ENCODE measurements at places on chromosomes 3 and 15. TPM values are rescaled to one million over a fixed set of nuclear protein-coding genes. Genes with fewer than 3 reads are reported as not detected.

GRCh38 chr3:35679409-35680080 lies 40.2 kb downstream of the ARPP21 start:
- no peak for DNase-seq

- no peak for DNase-seq
Observed at GRCh38 chr3:11001658-11002021, 9.1 kb downstream of the SLC6A1 start.

- no peak for DNase-seq
Observed at GRCh38 chr15:95604634-95605036, 725.9 kb upstream of the NR2F2 start.

GRCh38 chr3:58043933-58044332 lies 35.7 kb downstream of the FLNB start:
- no peak for DNase-seq

GRCh38 chr3:11435440-11436165 lies 163.4 kb downstream of the ATG7 start:
- no peak for DNase-seq

DNA sequence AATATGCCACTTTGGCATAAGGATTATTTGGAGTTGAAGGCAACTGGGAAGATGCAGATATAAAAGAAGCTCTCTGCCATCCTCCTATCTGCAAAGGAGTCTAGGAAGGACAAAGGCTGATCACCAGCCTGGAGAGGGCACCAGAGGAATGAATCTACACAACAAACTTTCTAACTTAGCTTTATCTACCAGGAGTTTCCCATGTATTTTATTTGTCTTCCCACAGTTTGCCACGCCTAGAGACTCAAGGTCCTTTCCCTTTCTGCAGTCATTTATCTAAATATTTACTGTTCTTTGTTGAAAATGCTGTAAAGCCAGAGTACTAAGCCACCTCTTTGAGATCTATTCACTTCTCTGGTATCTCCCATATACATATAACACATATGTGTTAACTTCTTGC lies 32.2 kb downstream of the GPR176 start:
- DNase-seq, result peak; percentile 15

ALDH1A2 gene
- total RNA-seq, result 0.98 TPM

- no peak for DNase-seq
Observed at GRCh38 chr15:66508293-66508883, 3.3 kb downstream of the ZWILCH start.

DNA sequence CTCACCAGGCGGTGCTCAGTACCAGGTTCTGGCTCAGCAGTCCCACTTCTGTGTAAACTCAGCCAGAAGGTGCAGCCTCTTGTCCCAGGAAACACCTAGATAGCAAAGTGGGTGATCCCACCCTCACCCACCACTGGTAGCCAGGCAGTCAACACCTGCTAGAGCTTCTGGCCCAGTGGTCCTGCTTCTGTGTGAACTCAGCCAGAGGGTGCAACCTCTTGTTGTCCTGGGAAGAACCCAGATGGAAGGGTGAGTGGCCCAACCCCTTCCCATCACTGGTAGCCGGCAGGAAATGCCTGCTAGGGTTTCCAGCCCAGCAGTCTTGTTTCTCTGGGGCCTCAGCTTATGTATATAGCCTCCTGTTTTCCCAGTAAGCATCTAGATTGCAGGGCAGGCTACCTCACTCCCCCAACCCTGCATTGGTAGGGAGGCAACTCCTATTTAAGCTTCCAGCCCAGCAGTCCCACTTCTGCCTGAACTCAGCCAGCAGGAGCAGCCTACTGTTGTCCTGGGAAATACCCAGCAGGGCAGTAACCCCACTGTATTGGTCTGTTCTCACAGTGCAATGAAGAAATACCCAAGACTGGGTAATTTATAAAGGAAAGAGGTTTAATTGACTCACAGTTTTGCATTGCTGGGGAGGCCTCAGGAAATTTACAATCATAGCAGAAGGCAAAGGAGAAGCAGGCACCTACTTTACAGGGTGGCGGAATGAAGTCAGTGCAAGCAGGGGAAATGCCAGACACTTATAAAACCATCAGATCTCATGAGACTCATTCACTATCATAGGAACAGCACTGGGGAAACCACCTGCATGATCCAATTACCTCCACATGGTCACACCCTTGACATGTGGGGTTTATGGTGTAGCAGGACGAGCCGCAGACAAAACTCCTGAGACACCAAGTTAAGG lies 110.6 kb downstream of the DTWD1 start:
- DNase-seq, result no peak

GOLGA8A gene
- total RNA-seq, result 99.1 TPM

P2RY12 gene
- not detected for total RNA-seq

APBA2 gene
- total RNA-seq, result 0.31 TPM

GRCh38 chr3:174215456-174215855 lies 643.7 kb upstream of the NAALADL2 start:
- DNase-seq, result no peak

DNA sequence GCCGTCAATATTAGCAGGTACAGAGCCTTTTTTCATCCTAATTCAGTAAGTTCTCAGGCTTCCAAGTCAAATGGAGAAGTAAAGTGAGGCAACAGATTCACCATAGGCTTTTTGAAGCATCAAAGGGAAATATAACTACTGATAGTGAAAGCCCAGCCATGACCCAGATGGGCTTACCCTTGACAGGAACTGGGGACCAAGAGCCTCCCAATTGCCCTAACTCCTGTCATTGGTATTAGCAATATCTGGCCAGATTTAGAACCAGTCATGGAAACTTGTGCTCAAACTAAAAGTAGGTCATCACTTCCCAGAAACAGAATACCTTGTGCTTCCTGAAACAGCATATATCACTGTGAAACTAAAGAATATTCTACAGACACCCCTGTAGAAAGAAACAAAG lies 33.0 kb downstream of the NME9 start:
- DNase-seq, result no peak

RTP4 gene
- 2.5 TPM for total RNA-seq

Measured in Panc1 (cell line).